ENCODE measurements at places on chromosomes 6 and 20.

DNA sequence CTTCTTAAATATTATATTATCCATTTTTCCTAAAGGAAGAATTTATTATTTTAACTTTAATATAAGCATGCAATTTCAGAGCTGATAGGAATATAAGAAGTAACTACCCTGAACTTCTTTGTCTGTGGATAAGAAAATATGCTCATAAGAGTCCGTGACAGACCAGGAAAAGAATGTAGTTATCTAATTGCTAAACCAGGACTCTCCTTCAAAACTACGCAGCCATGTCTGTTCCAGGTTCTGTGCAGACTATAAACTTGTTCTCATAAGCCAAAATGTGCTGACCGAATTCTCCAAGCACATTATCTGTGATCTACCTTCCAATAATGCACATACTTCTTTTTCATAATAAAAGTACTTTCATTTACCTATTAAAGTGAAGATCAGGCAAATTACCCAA lies 116.5 kb downstream of the TRDN start:
- no peak for DNase-seq

GRCh38 chr6:135519348-135519747 lies 21.8 kb upstream of the AHI1 start:
- no peak for DNase-seq

GRCh38 chr6:159931112-159931511 lies 37.8 kb upstream of the IGF2R start:
- DNase-seq: no peak

DNA sequence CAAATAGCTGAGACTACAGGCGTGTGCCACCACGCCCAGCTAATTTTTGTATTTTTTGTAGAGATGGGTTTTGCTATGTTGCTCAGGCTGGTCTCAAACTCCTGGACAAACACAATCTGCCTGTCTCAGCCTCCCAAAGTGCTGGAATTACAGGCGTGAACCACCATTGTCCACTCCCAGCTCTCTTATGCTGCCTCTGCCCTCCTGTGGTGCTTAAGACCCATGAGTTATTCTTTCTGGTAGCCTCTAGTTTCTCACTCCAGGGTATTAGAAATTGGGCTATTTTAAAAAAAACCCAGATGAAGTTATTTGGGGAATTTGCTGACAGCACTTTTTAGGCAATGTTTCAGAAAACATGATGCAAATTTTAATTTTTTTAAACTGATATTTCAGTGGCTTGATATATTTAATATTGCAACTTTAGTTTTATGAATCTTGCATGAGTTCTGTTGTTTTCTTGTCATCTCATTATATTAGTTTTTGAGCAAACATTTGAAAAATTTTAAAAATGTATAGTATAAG lies 114.0 kb upstream of the FOXO3 start:
- DNase-seq: no peak

DNA sequence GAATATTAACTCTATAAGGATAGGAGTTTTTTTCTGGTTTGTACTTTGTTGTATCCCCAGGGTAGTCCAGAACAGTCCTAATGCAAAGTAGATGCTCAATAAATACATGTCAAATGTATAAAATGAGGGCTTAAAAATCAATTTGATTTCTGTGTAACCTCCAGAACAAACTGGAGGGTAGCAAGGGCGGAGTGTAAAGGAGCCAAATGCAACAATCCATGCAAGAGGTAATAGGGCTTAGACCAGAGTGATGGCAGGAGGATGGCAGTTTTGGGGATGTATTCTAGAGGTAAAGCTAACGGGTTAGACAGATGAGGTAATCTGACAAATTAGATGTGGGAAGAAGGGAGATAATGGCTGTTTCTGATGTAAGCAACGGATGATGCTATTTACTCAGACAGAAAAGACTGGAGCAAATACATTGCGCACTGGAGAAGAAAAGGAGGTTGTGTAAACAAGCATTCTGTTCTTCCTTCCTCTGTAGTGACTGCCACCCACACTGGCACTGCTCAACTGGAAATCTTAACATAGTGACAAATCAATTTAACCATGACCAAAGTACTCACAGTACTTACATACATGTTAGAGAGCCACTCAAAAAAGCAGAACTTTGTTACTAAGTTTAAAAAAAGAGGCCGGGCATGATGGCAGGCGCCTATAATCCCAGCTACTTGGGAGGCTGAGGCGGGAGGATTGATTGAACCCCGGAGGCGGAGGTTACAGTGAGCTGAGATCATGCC lies 2.0 kb downstream of the ZNF318 start:
- DNase-seq: no peak

DNA sequence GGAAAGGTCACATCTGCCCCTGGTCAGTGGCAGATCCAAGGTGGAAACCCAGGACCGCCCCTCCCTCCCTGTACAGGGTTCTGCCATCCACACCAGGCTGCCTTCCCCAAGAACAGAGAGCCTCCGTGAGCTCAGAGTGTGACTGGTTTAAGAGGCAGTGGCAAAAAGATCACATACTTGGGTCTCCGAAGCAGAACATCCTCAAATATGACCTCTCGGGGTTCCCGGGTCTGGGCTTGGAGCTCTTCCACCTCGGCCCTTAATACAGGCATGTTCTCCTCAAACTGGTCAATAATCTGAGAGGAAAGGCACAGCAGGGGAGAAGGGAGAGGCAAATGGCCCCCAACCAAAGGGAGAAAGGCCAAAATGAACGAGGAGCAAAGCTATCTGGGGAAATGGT lies 14.8 kb downstream of the C20orf96 start:
- DNase-seq: no peak

GRCh38 chr20:24436160-24436559 lies 33.3 kb upstream of the SYNDIG1 start:
- no peak for DNase-seq

GRCh38 chr6:152993431-152993830 lies 9.1 kb downstream of the MTRF1L start:
- DNase-seq: no peak

- no peak for DNase-seq
Observed at GRCh38 chr6:142332393-142333098, 30.7 kb downstream of the ADGRG6 start.

GRCh38 chr6:50427267-50427666 lies 286.1 kb upstream of the TFAP2D start:
- no peak for DNase-seq

DNA sequence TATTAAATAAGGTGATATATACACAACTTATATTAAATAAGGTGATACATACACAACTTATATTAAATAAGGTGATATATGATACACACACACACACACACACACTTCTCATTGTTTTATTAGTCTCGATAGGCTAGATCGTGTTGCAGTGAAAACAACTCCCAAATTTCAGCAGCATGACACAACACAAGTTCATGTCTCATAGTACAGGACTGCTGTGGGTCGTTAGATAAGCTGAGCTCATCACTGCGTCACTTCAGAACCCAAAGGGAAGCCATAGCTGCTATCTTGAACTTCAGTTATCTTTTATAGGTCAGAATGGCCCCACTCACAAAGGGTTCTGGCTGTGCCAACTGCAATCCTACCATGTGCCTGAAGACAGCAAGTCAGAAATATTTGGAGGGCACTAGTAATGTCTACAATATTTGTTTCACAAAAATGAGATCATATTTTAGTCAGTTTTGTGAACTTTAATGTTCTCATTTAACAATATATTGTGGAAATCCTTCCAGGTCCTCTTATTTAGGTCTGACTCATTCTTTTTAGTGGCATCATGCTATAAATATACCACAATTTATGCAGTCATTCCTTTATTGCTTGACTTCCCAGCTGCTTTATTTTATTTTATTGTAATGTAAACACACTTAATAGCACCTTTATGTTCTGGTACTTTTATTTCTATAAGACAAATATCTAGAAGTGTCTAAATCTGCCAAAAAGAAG lies 290.2 kb downstream of the PHACTR1 start:
- DNase-seq: no peak

- peak; percentile 96 for DNase-seq
Observed at GRCh38 chr20:50165684-50166554, 12.4 kb upstream of the PEDS1 start.

- DNase-seq: no peak
Observed at GRCh38 chr6:136030131-136030530, 178.6 kb downstream of the PDE7B start.

DNA sequence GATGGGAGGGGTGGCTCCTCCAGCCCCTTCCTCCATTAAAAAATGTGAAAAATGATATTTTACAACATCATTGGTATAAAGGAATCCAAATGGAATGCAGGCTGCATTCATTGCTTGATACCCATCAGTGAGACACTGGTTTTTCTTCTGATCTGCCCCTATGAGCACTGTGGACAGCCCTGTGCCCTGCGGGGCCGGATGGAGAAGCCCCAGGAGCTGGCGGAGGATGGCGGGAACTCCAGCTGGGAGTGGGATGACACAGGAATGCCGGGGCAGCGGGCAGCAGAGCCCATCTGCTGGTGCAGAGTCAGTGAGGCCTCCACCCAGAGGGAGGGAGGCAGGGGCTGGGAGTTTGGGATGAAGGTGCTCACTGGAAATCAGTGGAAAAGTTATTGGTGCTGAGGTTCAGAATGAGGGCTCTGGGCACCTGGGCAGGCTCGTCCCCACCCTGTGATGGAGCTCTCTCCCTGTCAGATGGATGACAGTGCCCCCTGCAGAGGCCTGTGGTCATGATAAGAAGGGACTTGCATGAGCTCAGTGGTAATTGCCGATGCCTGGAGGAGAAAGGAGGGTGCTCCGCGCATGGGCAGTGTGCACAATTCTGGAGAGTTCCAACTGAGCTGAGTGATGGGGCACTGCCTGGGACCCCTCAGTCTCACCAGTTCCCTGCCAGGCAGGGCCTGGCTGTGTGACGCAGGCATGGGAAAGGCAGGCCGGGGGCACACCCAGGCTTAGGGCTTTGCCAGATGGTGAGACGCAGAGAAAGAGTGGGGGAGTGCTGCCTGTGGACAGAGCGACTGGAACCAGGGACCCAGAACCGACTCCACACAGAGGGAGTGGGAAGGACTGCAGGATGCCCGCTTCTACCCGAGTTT lies 23.2 kb downstream of the CTCFL start:
- DNase-seq: no peak

DNA sequence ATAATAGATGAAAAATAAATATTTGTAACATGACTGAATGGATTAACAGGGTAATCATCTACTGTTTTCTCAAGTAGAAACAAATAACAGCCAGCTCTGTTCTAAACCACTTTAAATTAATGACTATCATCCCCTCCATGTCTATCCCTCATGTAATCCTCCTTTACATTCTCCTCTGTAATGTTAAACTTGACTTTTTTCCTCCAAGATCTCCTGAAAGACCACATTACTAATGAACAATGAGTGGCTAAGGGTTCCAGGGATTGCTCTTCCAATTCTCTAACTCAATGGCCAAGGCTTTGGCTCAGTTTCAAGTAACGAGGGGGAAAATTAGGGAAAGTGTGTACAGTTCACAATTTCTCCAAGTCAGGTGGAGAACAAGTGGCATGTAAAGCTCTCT lies 37.6 kb upstream of the FBXL4 start:
- DNase-seq: no peak

GRCh38 chr6:167779993-167780655 lies 46.6 kb upstream of the AFDN start:
- DNase-seq: no peak

GRCh38 chr6:84685983-84686584 lies 78.3 kb downstream of the TBX18 start:
- no peak for DNase-seq

- peak; percentile 87 for DNase-seq
Observed at GRCh38 chr6:33375143-33375671, 16.4 kb upstream of the KIFC1 start.

GRCh38 chr6:24880451-24880850 lies 55.3 kb downstream of the RIPOR2 start:
- no peak for DNase-seq

- no peak for DNase-seq
Observed at GRCh38 chr6:84671183-84671582, 93.2 kb downstream of the TBX18 start.

DNA sequence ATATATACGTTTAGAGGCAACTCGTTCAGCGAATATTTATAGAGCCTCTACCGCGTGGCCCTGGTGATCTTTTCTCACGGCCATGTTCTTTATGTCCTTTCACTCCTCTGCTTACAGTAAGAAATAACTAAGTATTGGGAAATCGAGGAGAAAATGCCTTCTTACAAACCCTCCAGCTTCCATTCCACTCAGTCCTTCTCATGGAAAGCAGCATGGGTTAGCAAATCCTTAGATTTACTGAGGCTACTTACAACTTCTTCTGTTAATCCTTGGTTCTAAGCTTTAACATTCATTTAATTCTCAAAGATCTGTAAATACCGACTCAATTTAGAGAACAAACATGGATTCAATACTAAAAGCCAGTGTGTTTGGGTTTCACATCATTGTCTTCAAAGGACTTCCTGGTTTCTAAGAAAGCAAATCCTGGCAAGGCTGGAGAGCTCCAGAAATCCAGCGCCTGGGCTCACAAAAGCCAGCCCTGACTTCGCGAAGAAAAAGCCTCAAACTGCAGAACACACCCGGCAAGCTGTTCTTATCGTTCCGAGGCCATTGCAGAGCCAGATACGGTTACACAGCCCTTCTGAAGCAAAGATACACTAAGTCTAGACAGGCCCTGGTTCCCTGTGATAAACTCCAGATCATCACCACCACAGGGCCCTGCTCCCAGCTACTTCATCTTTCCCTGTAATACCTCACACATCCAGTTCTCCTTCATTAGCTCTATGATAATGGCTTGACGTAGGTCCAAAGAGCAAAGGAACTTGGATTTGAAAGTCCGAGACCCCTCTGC lies 19.2 kb downstream of the AGPAT4 start:
- no peak for DNase-seq

GRCh38 chr20:51831866-51832265 lies 29.5 kb upstream of the SALL4 start:
- no peak for DNase-seq

GRCh38 chr6:34457742-34458735 lies 7.8 kb upstream of the PACSIN1 start:
- DNase-seq: no peak

- DNase-seq: no peak
Observed at GRCh38 chr20:11210611-11211010, 536.8 kb upstream of the JAG1 start.

DNA sequence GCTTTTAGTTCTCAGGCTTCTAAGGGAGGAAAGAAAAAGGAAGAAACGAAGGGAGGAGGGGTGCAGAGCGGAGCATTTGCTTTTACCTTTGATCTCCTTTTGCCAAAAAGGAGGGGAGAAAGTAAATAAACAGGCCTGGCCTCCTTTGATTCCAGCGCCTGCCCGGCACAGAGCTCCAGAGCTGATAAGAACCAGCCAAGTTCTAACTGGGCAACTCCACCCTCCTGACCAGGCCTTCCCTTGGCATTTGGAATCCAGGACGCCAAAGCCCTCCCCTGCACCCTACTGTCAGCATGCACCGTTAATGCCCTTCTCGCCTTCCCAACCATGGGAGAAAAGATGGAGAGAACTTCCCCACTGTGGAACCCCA lies 120.8 kb upstream of the PTPN1 start:
- DNase-seq: no peak

- no peak for DNase-seq
Observed at GRCh38 chr6:170148709-170149470, 142.0 kb downstream of the DLL1 start.

All from uterus (tissue), 4 donors.